SJCRH30 (cell line): ENCODE measurements at places on chromosomes 11 and 22.
A peak's percentile ranks its signal among the peaks of the same experiment; 100 is the strongest.

DNA sequence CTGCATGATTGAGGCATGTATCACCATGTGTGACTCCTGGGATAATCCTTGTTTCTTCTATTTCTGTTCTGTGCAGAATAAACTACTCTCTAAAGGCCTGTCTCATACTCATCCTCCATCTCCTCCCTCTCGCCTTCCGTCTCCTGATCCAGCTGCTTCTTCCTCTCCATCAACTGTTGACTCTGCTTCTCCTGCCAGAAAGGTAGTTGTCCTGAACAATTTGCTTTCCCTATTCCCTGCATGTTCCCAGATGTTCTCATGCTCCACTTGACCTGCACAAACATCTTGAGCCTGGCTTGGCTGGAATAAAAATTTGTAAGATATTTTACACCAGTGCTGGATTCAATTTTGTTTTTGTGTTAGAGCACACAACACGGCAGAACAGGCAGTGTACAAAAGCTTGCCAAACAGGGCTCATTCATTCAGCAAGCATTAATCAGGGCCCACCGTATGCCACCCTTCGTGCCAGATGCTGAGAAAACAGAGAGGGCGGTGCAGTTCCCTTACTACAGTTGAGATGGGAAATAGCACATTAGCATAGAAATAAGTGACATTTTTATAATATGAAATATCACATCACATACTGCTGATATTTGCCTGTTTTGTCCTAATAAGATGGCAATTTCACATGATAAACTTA is 133.3 kb upstream of the PARVA start:
- no peaks in the 10 kb centered on the region for H3K36me3 ChIP-seq
- H3K4me1 ChIP-seq, result peaks cover 49% of the 10 kb centered on the region
- H3K4me3 ChIP-seq, result no peak overlapping the region
- no peak for DNase-seq
- no peaks in the 10 kb centered on the region for H3K27me3 ChIP-seq

GRCh38 chr11:4671741-4672140 is 25.9 kb downstream of the OR51E2 start:
- H3K36me3 ChIP-seq, result no peaks in the 10 kb centered on the region
- H3K27me3 ChIP-seq, result no peaks in the 10 kb centered on the region
- no peak for DNase-seq
- no peak overlapping the region for H3K27ac ChIP-seq
- H3K4me3 ChIP-seq, result no peak overlapping the region
- H3K4me1 ChIP-seq, result peaks cover 20% of the 10 kb centered on the region

- no peaks in the 10 kb centered on the region for H3K4me1 ChIP-seq
- H3K36me3 ChIP-seq, result no peaks in the 10 kb centered on the region
- no peak overlapping the region for H3K27ac ChIP-seq
- no peak for DNase-seq
- no peaks in the 10 kb centered on the region for H3K27me3 ChIP-seq
- H3K4me3 ChIP-seq, result no peak overlapping the region
These were observed 50.1 kb downstream of the LRRC32 start for GRCh38 chr11:76620489-76620888.

- 0 out of 2 replicates have a peak, but pooled peaks cover 5% of the 10 kb centered on the region for H3K27me3 ChIP-seq
- H3K36me3 ChIP-seq, result no peaks in the 10 kb centered on the region
- H3K4me1 ChIP-seq, result no peaks in the 10 kb centered on the region
- H3K4me3 ChIP-seq, result no peak overlapping the region
These were observed 23.5 kb downstream of the CHST1 start for GRCh38 chr11:45641961-45642360.

DNA sequence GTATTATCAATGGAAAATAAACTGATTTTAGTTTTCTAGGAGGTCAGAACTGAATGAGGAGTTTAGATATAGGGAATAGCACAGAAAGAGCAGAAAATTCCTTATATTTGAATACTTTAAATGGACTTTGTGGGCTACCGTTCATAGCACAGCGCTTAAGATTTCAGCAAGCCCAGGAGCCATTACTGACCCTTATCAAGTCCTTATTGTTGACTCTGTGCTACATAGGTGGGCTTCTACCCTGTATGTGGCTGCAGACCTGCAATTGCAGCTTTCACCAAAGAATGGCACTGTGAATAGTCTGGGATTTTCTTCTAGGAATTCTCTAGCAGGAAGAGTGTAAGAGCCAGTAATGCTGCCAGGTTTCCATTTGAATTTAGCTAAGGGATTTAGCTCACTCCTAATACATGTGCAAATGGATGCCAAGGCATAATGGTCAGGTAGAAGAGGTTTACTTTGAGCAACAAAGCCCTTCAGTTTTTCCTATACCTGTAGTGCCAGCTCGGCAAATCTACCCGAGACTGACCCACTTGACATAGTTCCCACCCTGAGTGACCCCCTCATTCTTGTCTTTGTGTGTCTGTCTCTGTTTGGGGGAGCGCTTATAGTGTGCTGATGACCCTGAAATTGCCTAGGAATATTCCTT is 42.5 kb upstream of the DLAT start:
- H3K4me1 ChIP-seq, result no peaks in the 10 kb centered on the region; the same call in 1 of the 2 replicates
- DNase-seq, result no peak
- H3K36me3 ChIP-seq, result no peaks in the 10 kb centered on the region
- no peak overlapping the region for H3K4me3 ChIP-seq
- no peaks in the 10 kb centered on the region for H3K27me3 ChIP-seq

DNA sequence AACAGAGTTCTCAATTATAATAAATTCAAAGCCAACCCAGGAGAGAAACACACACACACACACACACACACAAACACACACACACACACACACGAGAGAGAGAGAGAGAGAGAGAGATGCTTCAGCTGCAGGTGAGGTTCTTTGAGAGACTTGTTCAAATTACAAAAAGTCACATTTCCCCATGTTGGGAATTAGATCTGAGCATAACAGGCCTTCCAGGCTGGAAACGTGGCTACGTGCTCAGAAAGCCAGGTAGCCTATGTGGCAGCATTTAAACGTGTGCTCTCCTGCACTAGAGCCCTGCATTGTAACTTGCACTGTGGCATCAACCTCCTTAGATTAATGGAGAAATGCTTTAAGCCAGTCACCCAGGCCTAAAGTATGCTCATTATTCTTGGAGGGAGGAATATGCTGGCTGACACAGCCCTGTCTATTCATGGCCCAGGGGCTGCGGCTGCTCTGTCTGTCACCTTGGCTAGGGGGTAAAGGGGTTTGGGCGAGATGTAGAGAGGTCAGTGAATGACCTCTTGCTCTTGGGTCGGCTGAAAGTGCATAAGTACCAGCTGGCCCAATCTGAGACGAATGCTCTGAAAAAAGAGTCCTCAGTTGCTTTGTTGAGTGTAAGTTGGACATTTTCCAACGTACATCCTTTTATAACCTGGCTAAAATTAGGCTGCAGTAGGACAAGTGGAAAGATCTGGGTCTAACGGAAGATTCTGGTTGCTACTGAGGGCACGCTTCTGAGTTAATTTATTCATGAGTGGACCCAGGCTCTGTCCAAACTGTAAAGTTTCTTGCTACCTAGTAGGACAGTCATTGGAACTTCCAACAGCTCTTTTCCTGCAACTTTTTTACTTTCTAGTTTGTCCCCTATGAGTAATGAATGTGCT is 171.1 kb upstream of the SEZ6L start:
- H3K36me3 ChIP-seq, result peaks cover 19% of the 10 kb centered on the region
- H3K27me3 ChIP-seq, result no peaks in the 10 kb centered on the region
- no peaks in the 10 kb centered on the region for H3K4me1 ChIP-seq
- H3K27ac ChIP-seq, result no peak overlapping the region
- no peak overlapping the region for H3K4me3 ChIP-seq

DNA sequence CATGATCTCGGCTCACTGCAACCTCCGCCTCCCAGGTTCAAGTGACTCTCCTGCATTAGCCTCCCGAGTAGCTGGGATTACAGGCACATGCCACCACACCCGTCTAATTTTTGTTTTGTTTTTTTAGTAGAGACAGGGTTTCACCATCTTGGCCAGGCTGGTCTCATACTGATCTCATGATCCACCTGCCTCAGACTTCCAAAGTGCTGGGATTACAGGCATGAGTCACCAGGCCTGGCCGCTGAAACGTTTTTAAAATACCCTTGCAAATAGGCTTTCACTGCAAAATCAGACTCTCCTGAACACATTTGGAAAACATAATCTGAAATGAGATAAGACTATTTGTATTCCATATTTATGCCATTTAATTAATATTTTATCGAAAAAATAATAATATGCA is 826.1 kb upstream of the CNTN5 start:
- H3K27me3 ChIP-seq, result no peaks in the 10 kb centered on the region
- no peaks in the 10 kb centered on the region for H3K4me1 ChIP-seq
- no peaks in the 10 kb centered on the region for H3K36me3 ChIP-seq
- H3K27ac ChIP-seq, result no peak overlapping the region
- peak; percentile 13 for DNase-seq
- no peak overlapping the region for H3K4me3 ChIP-seq

GRCh38 chr11:131811383-131811782 is 441.0 kb downstream of the NTM start:
- H3K36me3 ChIP-seq, result no peaks in the 10 kb centered on the region
- no peaks in the 10 kb centered on the region for H3K4me1 ChIP-seq
- no peak overlapping the region for H3K4me3 ChIP-seq
- H3K27ac ChIP-seq, result no peak overlapping the region
- DNase-seq, result no peak

- H3K27me3 ChIP-seq, result no peaks in the 10 kb centered on the region
- H3K4me3 ChIP-seq, result no peak overlapping the region
- H3K27ac ChIP-seq, result no peak overlapping the region
- no peak for DNase-seq
These were observed 274.9 kb upstream of the CADM1 start for GRCh38 chr11:115778928-115779650.

DNA sequence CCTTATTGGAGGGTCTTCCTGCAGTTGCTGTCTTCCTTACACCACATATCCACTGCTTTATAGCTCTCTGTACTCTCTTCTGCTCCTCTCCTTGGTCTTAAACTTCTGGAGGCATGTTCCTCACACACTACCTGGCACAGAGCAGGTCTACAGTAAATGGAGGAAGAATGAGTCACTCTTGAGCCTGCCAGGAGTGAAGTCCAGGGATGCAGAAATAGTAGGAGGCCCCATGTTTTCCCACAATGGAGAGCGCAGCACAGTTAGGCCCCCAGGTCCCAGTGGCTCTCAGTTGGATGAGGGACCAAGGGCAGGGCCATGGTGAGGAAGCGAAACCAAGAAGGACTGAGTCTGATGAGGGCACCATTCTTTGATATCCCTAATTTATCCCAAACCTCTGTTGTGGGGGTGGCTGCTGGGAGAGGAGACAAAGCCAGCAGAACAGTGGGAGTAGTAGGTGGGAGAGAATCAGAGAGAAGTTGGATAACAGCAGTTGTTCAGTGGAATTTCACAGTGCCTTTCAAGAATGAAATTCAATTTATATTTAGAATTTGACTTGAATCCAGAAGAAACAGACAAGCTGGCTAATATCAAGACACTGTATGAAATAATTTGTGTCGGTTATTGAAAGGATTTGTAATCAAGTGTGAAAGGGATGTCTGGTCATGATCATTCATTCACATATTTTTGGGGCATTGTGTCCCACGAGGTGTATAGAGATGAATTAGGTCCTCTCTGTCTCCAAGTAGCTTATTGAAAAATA is 187.8 kb downstream of the HIPK3 start:
- no peak overlapping the region for H3K27ac ChIP-seq
- H3K4me1 ChIP-seq, result no peaks in the 10 kb centered on the region
- no peak for DNase-seq
- H3K27me3 ChIP-seq, result no peaks in the 10 kb centered on the region

DNA sequence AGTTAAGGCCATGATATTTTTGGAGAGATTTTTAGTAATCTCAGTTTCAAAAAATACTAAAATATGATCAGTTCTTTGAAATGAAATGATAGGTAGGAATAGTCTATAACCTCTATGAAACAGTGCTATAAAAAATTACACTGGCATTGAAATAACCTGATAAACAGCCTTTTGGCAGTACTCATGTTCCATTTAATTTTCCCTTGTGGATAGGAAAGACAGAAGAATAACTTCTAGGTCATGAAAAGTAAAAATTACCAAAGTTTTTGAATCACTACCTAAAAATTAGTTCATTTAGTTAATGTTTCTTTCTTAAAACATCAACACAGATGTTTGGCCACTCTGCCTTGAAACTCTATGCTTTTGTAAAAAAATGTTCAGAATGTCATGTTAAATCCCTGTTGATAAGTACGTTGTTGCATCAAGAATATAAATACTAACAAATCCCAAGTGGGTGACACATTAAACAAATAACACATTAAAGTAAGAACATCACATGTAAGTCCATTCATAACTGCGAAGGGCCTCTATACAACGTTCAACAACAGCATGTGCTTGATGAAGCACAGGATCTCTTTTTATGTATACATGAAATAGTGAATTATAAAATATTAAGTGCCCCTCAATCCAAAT is 290.2 kb downstream of the SWAP70 start:
- H3K4me1 ChIP-seq, result no peaks in the 10 kb centered on the region
- H3K36me3 ChIP-seq, result no peaks in the 10 kb centered on the region
- no peak overlapping the region for H3K4me3 ChIP-seq
- no peaks in the 10 kb centered on the region for H3K27me3 ChIP-seq
- H3K27ac ChIP-seq, result no peak overlapping the region

- H3K4me1 ChIP-seq, result peaks cover 46% of the 10 kb centered on the region
- no peak for DNase-seq
- H3K27me3 ChIP-seq, result no peaks in the 10 kb centered on the region
- H3K4me3 ChIP-seq, result peak overlapping the region; percentile 98
These were observed 7.3 kb downstream of the MN1 start for GRCh38 chr22:27794226-27794625.

DNA sequence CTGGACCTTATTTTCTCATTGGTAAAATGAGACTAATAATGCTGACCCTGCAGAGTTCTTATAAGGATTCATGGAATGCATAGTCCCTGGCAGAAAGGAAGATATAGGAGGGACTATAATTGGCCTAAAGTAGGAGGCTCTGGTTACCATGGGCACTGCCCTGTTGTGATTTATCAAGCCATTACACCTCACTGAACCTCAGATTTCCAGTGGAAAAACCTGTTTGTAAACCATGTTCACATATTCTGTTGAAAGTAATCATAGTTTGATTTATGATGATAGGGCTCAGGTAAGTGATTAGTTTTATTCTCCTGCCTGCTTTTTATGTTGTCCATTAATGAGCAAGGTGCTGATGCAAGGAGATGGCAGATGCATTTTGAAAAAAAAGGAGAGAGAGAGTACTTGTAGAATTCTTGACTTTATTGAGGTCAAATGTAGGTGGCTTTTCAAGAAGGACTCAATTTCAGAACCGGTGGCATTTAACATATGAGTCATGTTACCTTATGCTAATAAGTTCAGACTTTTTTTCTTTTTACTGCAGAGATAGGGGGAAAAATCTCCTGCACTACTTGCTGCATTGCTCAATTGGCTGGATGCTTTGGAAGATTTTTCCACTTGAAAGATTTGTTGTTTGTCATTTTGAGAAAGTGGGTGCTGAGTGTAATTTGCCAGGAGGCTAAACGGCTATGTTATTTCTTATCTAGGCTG is 14.6 kb downstream of the NF2 start:
- no peak for DNase-seq
- no peaks in the 10 kb centered on the region for H3K36me3 ChIP-seq
- H3K4me1 ChIP-seq, result peaks cover 8% of the 10 kb centered on the region
- H3K4me3 ChIP-seq, result no peak overlapping the region
